Mesenteric fat pad (tissue), 1 donor: ENCODE measurements at places on chromosomes 16 and 17.

DNA sequence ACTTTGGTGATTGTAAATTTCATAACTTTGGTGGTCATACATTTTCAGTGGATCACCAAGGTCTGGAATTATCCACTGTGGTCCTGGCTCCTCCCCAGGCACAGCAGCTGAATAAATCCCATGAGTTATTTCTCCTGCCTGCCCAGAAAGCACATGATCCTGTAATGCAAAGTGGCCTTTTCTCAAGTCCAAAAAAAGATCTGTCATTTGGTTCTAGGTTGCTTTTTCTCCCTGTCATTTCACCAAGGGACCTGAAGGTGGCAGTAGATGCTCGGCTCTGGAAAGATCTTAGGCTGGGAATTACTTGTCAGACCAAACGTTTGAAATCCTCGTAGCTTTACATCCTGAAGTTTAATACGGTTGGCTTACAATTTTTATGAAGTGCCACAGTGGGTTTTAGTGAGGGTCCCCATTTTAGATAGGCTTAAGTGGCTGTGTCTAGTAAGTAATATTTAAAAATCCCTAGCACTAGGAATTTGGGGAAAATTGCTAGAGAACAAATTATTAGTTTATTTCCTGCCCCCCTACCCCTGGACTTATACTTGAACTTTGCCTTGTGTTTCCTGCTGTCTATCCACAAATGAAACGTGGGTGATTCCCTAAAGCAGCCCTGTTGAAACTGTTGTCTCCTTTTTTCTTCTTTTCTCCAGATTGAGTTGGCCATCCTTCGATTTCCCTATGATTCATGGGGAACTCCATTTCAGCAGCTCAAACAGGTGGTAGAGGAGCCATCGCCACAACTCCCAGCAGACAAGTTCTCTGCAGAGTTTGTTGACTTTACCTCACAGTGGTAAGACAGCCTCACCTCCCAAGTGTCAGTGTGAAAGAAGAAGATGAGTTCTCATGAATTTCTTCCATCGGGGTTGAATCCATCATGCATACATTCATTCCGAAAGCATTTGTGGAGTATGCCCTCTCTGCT is 111.7 kb downstream of the MAP2K6 start:
- no peak for DNase-seq

DNA sequence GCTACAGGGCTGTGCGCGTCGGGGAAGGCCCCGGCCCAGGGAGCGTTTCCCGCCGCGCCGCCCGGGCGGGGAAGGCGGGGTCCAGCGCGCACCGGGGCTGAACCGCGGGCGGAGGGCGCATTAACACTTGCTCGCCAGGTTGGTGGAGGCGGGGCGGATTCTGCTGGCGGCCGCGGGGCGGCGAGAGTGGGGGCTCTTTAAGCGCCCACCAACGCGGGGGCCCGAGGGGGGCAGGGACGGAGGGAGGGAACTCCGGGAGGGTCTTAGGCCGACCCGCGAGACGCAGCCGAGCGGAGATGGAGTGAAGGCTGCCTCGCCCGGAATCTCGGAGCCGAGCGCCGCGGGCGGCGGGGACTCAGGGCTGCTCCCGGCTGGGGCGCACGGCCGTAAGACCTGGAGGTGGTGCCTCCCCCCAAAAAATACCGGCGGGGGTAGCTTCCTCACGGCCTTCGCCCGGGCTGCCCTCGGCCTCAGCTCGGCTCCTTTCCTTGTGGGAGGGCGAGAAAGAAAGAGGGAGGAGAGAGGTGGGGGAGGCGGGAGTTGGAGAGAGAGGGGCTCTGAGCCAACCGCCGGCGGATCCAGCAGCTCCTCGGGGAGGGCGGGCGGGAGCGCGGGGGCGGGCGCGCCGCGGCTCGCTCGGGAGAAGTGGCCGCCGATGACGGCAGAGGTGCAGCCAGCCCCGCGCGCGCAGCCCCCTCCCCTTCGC is 415 bp upstream of the FOXF1 start:
- no peak for DNase-seq

- DNase-seq = no peak
These were observed 4.2 kb downstream of the PITPNA start for GRCh38 chr17:1558401-1558800.

GRCh38 chr16:1787322-1788094 is 4.7 kb downstream of the NUBP2 start:
- no peak for DNase-seq
